ENCODE measurements at places on chromosomes 2 and 18.

GRCh38 chr2:64263315-64263714 is 119.1 kb upstream of the PELI1 start:
- DNase-seq, result peak; percentile 67

DNA sequence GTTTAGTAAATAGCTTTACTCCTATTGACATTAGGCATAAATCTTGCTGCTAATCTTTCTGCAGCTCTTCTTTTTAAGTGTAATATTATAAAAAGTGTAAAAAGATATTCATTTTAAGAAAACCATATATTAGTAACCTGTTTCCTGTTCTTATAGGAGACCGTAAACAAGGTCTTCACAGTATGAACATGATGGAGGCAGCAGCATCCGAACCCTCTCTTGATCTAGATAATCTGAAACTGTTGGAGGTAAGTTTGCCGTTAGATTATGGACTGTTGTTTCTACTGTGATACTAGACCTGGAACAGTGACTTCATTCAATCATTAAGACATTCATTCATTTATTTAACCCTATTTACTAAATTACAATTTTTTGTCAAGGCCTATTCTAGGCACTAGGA is 120.0 kb upstream of the FAM117B start:
- DNase-seq, result no peak

DNA sequence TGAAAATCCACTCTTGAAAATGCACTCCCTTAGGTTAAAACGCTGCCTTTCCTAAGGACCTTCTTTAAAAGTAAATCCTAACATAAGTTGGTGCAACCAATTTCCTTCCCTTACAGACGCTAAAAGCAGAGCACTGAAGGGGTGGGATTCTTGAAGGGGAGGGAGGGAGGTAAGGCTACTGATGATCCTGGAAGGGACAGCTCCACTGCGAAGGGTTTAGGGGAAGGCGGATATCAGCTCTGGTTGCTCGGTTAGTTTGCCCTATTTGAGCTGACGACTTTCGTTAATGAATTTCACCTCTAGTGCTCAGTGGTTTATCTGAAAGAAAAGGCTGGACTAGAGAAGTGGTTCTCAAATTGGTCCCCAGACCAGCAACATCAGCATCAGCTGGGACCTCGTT is 49.7 kb upstream of the SIGLEC15 start:
- no peak for DNase-seq

DNA sequence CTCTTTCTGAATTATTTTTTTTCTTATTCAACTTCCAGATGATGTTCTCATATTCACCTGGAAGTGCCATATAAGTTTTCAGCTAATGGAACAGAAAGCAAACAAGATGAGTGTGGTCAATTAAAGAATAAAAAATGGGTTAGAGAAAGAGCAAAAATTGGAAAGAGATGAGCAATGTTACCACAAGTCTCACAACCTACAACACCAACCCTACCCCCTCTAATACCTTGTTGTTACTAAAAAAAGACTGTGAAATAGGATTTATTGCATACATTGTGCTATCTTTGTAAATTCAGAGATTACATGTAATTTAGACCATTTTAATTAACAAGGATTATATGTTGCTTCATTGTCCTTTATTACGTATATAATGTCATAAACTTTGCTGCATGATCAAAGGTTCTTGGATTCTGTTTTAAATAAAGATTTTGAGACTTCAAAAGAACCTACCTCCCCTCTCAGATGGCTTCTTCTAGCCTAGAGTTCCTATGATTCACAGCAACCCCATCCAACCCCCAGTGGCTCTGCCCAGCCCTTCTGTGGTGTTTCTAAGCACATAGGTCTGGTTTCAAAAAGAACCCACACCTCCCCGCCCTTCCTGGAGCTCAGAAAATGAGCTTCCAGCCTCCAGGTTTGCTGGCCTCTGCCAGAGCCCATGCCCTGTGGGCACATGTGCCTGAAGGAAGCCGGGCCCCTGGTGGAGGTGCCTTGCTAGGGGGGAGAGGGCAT is 24.7 kb downstream of the LGALSL start:
- no peak for DNase-seq

Data from AG08395 (cell line).